ENCODE measurements at places on chromosomes 3 and 15.

DNA sequence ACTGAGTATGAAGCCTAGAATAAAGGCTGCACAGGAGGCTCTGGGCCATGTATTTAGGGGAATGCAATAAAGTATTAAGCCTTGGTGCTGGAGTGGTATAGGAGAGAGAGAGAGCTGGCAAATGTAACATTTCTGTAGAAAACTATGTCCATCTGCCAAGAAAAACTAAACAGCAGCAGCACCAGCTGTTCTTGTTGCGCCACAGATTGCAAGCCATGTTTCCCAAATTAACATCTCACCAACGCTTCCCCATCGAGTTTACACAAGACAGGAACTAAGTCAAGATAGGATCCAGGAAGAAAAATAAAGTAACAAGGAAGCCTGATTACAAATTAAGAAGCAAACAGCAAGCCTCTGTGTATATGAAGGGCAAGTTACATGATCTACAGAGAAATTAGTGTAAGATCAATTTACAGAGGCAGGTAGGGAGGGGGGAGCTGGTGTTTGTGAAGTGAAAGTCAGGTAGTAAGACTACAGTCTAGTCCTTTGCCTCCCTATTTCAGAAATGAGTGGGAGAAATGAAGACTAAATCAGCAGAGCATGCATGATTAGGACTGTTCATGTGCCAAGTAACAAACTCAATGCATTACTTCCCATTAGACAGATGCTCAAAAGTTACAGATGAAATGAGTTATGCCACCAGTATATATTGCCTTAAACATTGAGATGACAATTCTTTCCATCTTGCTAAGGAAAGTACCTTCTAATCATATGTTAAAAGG is 900.5 kb downstream of the EPHA3 start:
- DNase-seq, result no peak

GRCh38 chr15:72278737-72279136 is 6.4 kb upstream of the PARP6 start:
- no peak for DNase-seq

DNA sequence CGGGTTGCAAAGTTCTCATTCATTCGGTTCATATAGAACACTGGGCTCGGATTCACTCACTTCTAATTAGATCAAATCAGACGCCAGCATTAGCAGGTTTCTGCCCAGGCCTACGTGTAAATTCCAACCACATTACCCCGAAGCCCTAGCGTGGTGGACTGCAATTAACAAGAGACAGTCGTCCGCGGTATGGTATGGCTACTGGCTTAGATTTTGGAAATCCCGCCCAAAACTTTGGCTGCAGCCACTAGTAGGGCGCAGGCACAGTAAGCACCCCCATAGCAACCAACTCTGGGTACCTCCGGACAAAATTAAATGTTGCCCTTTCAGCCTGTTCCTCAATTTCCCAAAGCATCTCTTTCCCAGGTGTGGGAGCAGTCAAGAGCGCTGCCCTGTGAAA is 771 bp downstream of the RARRES1 start:
- no peak for DNase-seq

DNA sequence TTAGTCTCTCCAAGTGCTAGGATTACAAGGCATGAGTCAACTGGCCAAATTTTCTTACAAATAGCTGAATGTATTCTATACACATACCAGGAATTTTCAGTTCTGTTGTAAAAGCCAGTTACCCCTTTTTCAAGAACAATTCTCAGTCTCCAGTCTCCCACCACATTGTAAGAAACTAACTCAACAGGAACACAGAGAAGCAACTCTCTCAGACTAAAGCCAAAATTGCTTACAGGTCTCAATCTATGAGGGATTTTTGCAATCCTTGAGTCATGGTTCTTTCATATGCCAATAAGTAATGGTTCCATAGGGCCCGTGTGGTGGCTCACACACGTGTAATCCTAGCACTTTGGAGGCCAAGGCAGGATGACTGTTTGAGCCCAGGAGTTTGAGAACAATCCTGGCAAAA is 8.5 kb downstream of the IP6K2 start:
- DNase-seq, result no peak

GRCh38 chr3:20645340-20645739 is 459.3 kb upstream of the SGO1 start:
- no peak for DNase-seq

GRCh38 chr3:25962255-25962654 is 172.4 kb downstream of the OXSM start:
- peak; percentile 54 for DNase-seq

- DNase-seq, result peak; percentile 7
Measured at GRCh38 chr15:31867536-31868442, 162.5 kb upstream of the CHRNA7 start.

GRCh38 chr3:134742202-134742601 is 52.9 kb upstream of the EPHB1 start:
- no peak for DNase-seq

- DNase-seq, result no peak
Measured at GRCh38 chr15:63860155-63860554, 26.4 kb upstream of the HERC1 start.

DNA sequence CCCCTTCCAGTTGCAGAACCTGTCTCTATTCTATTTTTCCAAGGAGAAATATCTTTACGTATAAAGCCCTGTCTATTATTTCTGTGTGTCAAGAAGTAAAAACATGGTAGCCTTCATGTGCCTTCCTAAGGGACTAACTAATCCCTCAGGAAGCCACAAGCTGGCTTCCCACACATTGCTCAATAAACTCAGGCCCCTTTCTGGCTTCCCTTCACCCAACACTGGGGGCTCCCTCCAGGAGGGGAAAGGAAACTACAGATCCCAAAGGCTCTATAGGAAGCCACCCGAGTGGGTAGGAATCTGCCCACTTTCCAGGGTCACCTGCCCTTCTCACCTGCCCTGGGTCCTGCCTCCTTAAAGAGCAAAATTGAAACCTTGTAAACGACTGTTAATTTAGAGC is 4.6 kb downstream of the TLE3 start:
- no peak for DNase-seq

DNA sequence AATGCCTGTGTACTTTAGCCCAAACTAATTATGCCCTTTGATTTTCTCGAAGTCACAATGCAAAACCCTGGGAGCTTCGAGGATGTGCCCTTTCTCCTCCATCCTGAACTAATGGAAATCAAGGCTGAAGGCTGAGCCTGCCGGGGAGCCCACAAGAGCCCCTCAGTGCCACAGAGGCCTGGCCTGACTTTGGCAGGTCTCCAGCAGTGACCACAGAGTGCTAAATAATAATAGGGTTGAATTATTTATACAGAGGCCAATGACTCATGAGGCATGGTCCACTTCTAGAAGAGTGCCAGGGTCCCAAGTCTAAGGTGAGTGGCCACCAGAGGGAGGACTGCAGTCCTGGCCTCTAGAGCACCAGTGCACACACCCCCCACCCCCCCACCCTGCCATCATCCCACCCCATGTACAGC is 19.1 kb upstream of the GLCE start:
- no peak for DNase-seq

Measured in iPS DF 19.7 (cell line).